Renal cortex interstitium (tissue), 15 donors: ENCODE measurements at places on chromosomes 12 and 14.

DNA sequence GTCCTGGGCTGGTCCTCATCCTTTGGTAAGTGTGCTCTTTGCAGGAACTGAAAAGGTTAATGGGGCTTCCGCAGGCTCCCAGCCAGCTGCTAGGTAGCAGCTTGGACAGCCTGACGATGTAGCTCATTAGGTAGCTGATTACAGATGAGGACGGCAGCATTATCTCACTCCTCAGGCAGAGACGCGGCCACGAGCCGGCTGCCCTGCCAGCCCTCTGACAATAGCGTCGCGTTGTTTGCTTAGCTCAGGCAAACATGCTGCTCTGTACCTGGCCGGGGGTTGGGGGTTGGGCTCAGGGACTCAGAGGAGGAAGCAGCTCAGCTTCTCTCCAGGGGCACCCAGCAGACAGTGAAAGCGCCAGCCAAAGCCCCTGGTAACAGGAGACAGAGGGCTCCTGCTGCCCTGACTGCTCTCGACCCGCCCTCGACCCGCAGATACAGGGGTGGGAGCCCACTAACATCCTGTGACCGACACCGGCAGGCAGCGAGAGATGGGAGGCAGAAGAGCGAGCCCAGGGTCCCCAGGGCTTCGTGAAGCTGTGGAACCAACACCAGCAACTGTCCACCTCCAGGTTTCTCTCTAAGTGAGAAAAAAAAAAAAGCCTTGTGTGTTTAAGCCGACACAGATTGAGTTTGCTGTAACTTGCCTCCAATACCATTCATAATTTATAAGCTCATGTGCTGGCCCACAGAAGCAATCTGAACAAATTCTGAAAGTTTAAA, 53.4 kb upstream of the DLK1 start:
- DNase-seq, result no peak

GRCh38 chr14:22190411-22191191, 398.4 kb downstream of the DAD1 start:
- no peak for DNase-seq

- no peak for DNase-seq
These were observed 222.1 kb upstream of the HMGA2 start for GRCh38 chr12:65602253-65602609.

DNA sequence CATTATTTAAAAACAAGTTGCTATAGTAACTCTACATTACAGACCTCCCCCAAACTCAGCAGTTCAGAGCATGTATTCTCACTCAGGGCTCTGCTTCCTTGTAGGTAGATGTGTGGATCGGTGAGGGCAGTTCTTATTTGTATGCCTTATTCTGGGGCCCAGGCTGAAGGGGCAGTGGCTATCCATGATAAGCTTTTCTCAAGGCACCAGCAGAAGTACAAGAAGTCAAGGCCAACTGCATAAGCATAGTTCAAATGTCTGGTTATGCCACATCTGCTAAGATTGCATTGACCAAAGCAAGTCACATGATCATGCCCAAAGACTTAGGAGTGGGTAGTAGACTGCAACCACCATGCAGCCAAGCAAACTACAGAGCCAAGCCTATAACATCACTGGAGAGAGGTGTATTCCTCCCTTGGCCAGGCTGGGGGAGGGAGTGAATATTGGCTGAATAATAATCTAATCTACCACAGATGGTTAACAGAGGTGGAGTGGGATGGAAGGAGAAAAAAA, 4.6 kb downstream of the PSEN1 start:
- DNase-seq, result no peak
